Ascending aorta (tissue), 2 donors: ENCODE measurements at places on chromosomes 4 and X. TPM values are rescaled to one million over a fixed set of nuclear protein-coding genes. Genes with fewer than 3 reads are reported as not detected.
A peak's percentile ranks its signal among the peaks of the same experiment; 100 is the strongest.

The PORCN gene
- total RNA-seq, result 6.2 TPM

The GAK gene
- total RNA-seq, result 87.3 TPM

The RPA4 gene
- total RNA-seq, result 0.43 TPM

The AR gene
- 16.3 TPM for total RNA-seq

The ASB12 gene
- not detected for total RNA-seq

The SLC25A14 gene
- 14.9 TPM for total RNA-seq

The AVPR2 gene
- total RNA-seq, result 4.8 TPM

GRCh38 chr4:3436048-3436797 is 5.5 kb upstream of the HGFAC start:
- no peak overlapping the region for H3K4me3 ChIP-seq
- H3K27ac ChIP-seq, result no peak overlapping the region
- H3K4me1 ChIP-seq, result peaks cover 7% of the 10 kb centered on the region
- H3K36me3 ChIP-seq, result no peaks in the 10 kb centered on the region
- no peak for DNase-seq

- no peaks in the 10 kb centered on the region for H3K36me3 ChIP-seq
- no peaks in the 10 kb centered on the region for H3K4me1 ChIP-seq
- H3K27me3 ChIP-seq, result no peaks in the 10 kb centered on the region
- H3K4me3 ChIP-seq, result no peak overlapping the region
- no peak overlapping the region for H3K27ac ChIP-seq
Measured at GRCh38 chrX:70026112-70026850, 23.5 kb downstream of the AWAT2 start.

GRCh38 chr4:169361756-169362155 is 91.0 kb upstream of the SH3RF1 start:
- DNase-seq, result no peak
- no peak overlapping the region for H3K4me3 ChIP-seq
- no peaks in the 10 kb centered on the region for H3K4me1 ChIP-seq
- no peaks in the 10 kb centered on the region for H3K36me3 ChIP-seq
- no peak overlapping the region for H3K27ac ChIP-seq

DNA sequence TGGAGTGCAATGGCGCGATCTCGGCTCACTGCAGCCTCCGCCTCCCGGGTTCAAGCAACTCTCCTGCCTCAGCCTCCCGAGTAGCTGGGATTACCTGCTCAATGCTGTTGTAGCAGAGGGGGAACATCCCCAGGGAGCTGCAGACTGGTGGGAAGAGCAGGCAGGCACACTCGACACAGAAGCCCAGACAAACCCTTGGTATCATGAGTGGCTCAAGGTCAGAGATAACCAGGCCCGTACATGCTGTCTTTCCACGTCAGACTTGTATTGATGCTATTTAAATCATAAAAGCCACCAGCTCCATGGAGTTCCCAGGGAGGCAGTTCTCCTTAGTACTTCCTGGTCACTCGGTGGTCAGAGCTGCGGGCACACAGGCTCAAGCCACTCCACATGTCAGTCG is 33.2 kb downstream of the TRIML2 start:
- H3K27ac ChIP-seq, result no peak overlapping the region
- H3K4me1 ChIP-seq, result no peaks in the 10 kb centered on the region
- H3K4me3 ChIP-seq, result no peak overlapping the region

- no peak overlapping the region for H3K27ac ChIP-seq
- H3K27me3 ChIP-seq, result no peaks in the 10 kb centered on the region
- H3K36me3 ChIP-seq, result no peaks in the 10 kb centered on the region
- no peak overlapping the region for H3K4me3 ChIP-seq
- no peaks in the 10 kb centered on the region for H3K4me1 ChIP-seq
Measured at GRCh38 chrX:66410806-66411205, 228.1 kb downstream of the EDA2R start.

DNA sequence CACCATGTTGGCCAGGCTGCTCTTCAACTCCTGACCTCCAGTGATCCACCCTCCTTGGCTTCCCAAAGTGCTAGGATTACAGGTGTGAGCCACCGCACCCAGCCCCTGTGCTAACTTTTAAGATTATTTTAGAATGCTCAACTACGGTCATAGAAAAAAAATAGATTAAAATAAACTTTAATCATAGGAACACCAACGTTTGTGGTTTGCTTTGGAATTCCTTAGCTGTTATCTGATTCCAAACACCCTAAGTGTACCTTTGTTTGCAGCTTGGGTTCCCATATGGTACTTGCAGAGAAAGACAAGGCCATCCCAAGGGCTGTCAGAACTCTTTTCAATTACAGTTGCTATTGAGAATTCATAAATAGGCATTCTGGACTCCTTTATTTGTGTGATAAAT is 90.1 kb upstream of the EFHC2 start:
- no peak for DNase-seq
- H3K27ac ChIP-seq, result no peak overlapping the region
- H3K4me1 ChIP-seq, result no peaks in the 10 kb centered on the region
- H3K27me3 ChIP-seq, result no peaks in the 10 kb centered on the region

DNA sequence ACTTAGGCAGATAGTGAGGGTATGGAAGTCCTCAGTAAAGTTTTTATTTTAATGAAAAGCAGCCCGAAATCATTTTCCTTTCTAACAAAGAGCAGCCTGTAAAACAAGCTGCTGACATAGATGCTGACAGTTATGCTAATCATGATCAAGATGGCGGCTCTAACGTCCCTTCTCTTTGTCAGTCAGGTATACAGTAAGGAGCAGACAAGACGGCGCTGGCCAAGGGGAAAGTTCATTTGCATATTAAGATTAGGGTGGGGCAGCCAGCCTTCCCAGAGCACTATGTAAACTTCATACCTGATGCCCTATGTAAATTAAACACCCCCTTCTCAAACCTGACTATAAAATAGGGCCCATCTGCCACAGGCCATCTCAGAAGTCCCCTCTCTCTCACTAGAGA is 76.9 kb downstream of the MAGEB10 start:
- H3K27me3 ChIP-seq, result no peaks in the 10 kb centered on the region
- no peaks in the 10 kb centered on the region for H3K4me1 ChIP-seq
- DNase-seq, result no peak
- no peak overlapping the region for H3K4me3 ChIP-seq

- H3K4me3 ChIP-seq, result peak within 1 kb of the TSS; percentile 83
- H3K4me1 ChIP-seq, result no peaks in the 10 kb centered on the region
- H3K27ac ChIP-seq, result peak within 1 kb of the TSS; percentile 68
- H3K27me3 ChIP-seq, result no peaks in the 10 kb centered on the region
- DNase-seq, result no peak
Measured at GRCh38 chr4:61200187-61200915, at the start of gene ADGRL3. Gene ADGRL3, plus strand, starts transcription at chr4:61200326.

GRCh38 chrX:50067435-50068284 is 133.1 kb downstream of the AKAP4 start:
- no peak overlapping the region for H3K4me3 ChIP-seq
- no peaks in the 10 kb centered on the region for H3K36me3 ChIP-seq
- H3K4me1 ChIP-seq, result no peaks in the 10 kb centered on the region
- H3K27ac ChIP-seq, result peak overlapping the region; percentile 50
- no peak for DNase-seq

GRCh38 chr4:110849461-110849860 is 226.6 kb upstream of the PITX2 start:
- no peaks in the 10 kb centered on the region for H3K27me3 ChIP-seq
- no peaks in the 10 kb centered on the region for H3K4me1 ChIP-seq
- no peak for DNase-seq
- H3K4me3 ChIP-seq, result no peak overlapping the region
- H3K27ac ChIP-seq, result no peak overlapping the region
- H3K36me3 ChIP-seq, result no peaks in the 10 kb centered on the region

DNA sequence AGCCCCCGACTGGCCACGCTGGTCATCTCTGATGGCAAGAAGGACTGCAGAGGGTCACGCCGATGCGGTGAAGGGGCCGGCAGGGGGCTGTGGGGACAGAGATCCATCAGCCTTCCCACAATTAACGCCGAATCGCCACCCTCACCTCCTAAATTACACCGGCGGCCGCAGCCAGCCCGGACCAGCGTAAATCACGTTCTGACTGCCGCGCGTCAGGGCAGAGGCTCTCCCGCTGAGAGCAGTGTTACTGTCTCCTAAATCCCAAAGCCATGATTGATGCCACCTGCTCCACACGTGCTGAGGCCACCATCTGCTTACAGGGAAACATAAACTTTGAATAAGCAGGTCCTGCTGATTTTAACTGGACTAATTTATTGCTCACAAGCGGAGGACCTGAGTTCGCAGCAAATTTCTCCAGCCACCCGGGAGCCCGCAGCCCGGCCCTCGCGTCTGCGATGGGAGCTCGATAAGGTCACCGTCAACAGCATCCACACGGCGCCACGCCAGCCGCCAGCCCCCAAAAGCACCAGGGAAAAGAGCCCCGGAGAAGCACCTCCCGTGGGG is 127.3 kb upstream of the NKX1-1 start:
- H3K27me3 ChIP-seq, result no peaks in the 10 kb centered on the region
- no peaks in the 10 kb centered on the region for H3K36me3 ChIP-seq
- no peak overlapping the region for H3K4me3 ChIP-seq
- no peak for DNase-seq
- no peak overlapping the region for H3K27ac ChIP-seq
- H3K4me1 ChIP-seq, result no peaks in the 10 kb centered on the region

DNA sequence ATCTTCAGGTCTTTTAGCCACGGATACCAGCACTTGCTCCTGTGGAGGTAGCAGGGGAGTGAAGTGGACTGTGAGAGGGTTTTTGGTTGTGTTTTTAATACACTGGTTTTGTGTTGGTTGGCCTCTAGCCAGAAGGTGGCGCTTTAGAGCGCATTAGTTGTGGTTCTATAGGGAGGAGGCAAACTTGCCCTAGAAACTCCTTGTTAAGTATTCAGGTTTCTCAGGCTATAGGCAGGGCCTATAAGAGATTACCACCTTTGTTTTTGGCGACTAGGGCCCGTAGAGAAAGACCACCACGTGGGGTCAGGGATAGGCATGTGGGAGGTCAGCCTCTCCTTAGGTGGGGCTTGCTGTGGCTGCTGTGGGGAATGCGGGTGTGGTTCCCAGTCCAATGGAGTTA is 221.6 kb upstream of the SPANXN4 start:
- H3K4me3 ChIP-seq, result no peak overlapping the region
- no peak for DNase-seq
- H3K36me3 ChIP-seq, result no peaks in the 10 kb centered on the region
- H3K4me1 ChIP-seq, result no peaks in the 10 kb centered on the region
- no peak overlapping the region for H3K27ac ChIP-seq
- H3K27me3 ChIP-seq, result no peaks in the 10 kb centered on the region

GRCh38 chr4:112329672-112330375 is 32.7 kb downstream of the ALPK1 start:
- peaks cover 10% of the 10 kb centered on the region for H3K36me3 ChIP-seq
- no peak overlapping the region for H3K4me3 ChIP-seq
- H3K27ac ChIP-seq, result no peak overlapping the region
- H3K27me3 ChIP-seq, result no peaks in the 10 kb centered on the region
- H3K4me1 ChIP-seq, result no peaks in the 10 kb centered on the region

GRCh38 chr4:57550198-57550597 is 440.0 kb upstream of the IGFBP7 start:
- no peaks in the 10 kb centered on the region for H3K4me1 ChIP-seq
- DNase-seq, result no peak
- no peaks in the 10 kb centered on the region for H3K27me3 ChIP-seq
- no peak overlapping the region for H3K27ac ChIP-seq
- H3K36me3 ChIP-seq, result no peaks in the 10 kb centered on the region

- no peaks in the 10 kb centered on the region for H3K27me3 ChIP-seq
- H3K36me3 ChIP-seq, result no peaks in the 10 kb centered on the region
- H3K4me3 ChIP-seq, result no peak overlapping the region
- H3K27ac ChIP-seq, result no peak overlapping the region
- no peaks in the 10 kb centered on the region for H3K4me1 ChIP-seq
Measured at GRCh38 chr4:133058701-133059100, 90.4 kb upstream of the PCDH10 start.

GRCh38 chr4:39067031-39067430 is 5.0 kb downstream of the KLHL5 start:
- H3K36me3 ChIP-seq, result no peaks in the 10 kb centered on the region
- H3K27ac ChIP-seq, result no peak overlapping the region
- no peaks in the 10 kb centered on the region for H3K4me1 ChIP-seq
- no peak overlapping the region for H3K4me3 ChIP-seq
- H3K27me3 ChIP-seq, result no peaks in the 10 kb centered on the region

DNA sequence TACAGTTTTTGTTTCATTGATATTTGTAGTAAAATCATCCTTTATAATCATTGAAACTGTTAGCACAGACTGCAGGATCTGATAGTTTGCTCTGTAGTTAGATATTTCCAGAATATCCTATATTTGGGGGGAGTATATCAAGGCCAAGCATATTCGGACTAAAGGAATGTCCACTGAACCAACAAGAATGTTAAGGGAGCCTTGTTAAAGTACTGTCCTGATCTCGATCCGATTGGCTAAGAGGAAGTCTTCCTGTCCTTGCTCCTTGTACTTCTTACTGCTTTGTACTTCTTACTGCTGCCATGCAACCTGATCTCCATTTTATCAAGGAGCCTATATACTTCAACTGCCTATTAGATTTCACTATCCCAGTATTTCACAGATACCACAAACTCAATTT is 449.3 kb downstream of the RPA4 start:
- H3K4me3 ChIP-seq, result no peak overlapping the region
- no peaks in the 10 kb centered on the region for H3K27me3 ChIP-seq
- DNase-seq, result no peak
- H3K4me1 ChIP-seq, result no peaks in the 10 kb centered on the region
